EL (cell line): ENCODE measurements at places on chromosomes 16 and 17.

DNA sequence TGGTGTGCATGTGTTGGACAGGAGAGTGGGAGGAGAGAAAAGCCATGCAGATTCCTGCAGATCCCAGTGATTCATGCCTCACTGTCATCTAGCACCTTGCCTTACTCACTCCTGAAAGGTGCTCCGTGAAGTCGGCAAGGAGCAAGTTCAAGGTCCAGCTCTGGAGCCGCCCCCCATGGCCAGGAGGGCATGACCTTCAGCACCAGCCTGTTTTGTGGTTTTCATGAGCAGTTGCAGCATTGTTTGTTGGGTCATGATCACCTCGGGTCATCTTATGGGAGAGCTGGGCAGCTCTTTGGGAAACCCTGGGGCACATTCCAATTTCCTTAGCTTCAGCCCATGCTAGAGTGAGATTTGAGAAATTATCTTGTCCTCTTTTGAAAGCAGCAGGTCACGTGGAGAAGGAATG is 137.5 kb upstream of the IRX3 start:
- DNase-seq, result peak; percentile 58

DNA sequence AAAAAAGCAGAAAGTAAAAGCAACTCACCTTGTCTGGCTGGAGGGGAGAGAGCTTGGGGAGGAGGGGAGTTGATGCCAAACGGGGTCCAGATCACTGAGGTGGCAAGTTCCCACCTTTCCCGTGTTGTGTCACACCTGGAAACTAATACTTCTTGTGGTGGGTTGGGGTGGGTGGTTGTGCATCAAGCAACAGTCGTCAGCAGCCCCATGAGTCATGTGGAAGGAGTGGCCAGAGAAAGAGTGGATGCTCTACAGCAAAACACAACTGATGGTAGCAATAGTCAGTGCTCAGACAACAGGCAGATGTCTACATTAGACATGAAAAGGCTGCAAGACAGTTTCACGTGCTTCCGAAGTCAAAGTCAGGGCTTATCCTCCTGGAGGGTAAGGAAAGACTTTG is 35.4 kb downstream of the ARSG start:
- DNase-seq, result no peak

DNA sequence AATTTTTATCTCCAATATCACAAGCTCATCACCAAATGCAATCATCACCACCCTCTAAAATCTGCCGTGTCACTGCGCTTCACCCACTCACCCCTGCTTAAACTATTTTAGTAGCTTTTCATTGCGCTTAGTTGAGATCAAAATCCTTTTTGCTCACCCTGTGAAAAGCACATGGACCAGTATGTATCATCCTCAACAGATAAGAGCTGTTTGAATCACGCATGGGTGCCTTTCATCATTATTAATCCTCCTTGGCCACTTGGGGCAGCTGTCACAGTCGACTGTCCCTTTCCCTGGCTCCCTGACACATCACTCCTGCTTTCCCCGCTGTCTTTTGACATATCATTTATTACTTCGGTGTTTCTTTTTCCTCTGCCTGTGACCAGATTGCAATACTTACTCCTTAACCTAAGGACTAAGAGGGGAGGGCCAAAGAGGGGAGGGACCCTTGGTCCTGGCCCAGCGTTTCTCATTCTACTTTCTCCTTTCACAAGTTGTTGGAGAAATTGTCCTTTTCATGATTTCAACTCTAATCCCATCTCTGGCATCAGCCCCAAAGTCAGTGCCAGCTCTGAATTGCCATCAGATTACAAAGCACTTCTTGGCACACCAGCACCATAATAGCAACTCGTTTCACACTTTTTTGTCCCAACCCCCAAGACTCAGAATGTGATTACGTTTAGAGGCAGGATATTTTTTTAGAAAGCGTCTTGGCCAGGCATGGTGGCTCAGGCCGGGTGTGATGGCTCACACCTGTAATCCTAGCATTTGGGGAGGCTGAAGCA is 8.6 kb upstream of the KDM6B start:
- DNase-seq, result no peak

- no peak for DNase-seq
Observed at GRCh38 chr16:83682868-83683235, 124.9 kb upstream of the HSBP1 start.

DNA sequence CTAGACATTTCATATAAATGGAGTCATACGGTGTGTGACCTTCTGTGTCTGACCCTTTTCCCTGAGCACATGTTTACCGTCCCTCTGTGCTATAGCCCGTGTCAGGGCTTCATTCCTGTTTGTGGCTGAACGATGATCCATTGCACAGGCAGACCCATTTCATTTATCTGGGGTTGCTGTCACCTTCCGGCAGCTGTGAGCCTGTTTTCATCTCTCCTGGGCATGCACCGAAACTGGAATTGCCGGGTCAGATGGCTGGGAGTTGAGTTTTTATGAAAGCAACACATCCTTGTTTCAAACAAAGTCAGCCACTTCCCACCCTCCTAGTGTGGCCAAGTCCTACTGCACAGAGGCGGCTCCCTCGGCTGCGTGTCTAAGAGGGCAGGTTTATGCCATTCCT is 25.5 kb downstream of the BAIAP2 start:
- DNase-seq, result no peak

- DNase-seq, result no peak
Observed at GRCh38 chr17:73061161-73061560, 31.3 kb downstream of the SLC39A11 start.

DNA sequence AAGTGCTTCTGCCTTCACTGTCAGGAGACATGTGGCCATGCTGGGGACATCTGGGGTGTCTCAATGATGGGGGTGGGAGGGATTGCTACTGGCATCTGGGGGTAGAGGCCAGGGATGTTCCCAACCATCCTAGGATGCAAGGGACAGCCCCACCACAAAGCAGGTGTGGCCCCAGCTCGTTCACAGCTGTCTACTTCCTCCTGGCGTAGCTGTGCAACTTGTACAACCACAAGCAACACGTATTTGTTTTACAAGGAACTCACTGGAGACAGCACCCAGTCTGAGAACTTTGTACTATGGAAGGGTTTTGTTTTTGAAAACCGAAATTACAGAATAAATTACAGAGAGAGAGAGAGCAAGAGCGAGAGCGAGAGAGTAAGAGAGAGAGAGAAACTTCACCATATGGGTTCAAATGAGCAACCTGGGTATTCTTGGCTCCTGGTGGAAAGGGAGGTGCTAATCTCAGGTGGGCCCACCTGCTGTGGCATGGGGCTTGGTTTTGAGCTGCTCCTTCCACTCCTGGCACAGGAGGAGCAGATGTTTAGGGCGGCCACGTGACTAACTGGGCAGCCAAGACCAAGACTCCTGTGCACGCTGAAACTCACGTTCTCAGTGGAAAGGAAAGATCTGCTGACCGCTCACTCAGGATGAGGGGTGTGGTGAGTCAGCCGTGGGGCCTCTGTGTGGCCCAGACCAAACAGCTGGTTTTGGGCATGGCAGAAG is 17.5 kb upstream of the TNFRSF13B start:
- no peak for DNase-seq

- DNase-seq, result no peak
Observed at GRCh38 chr17:5888811-5889210, 181.4 kb upstream of the WSCD1 start.

GRCh38 chr17:80510132-80510531 is 33.7 kb upstream of the NPTX1 start:
- no peak for DNase-seq

- no peak for DNase-seq
Observed at GRCh38 chr16:85844786-85845185, 45.3 kb downstream of the COX4I1 start.

- DNase-seq, result peak; percentile 92
Observed at GRCh38 chr17:7685533-7686221, 1.6 kb downstream of the TP53 start.

DNA sequence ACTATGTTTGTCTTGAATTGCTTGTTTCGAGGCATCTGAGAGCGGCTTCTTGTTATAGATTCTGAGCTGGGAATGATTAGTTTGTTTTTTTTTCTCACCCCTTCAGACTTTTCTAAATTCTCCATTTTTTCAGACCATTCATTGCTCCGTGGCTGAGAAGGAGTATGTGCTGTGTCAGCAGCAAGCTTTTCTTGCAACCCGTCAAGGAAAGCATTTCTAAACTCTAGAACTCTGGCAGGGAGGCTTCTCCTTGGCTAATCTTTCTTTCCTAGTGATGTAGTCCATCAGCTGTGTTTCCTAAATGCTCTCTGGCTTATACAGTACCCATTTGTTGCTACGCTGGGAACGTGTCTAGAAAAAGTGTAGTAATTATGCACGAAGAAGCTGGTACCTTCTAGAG is 133.5 kb downstream of the FTO start:
- DNase-seq, result no peak

GRCh38 chr17:8887301-8887700 is 19.8 kb upstream of the PIK3R6 start:
- DNase-seq, result no peak

DNA sequence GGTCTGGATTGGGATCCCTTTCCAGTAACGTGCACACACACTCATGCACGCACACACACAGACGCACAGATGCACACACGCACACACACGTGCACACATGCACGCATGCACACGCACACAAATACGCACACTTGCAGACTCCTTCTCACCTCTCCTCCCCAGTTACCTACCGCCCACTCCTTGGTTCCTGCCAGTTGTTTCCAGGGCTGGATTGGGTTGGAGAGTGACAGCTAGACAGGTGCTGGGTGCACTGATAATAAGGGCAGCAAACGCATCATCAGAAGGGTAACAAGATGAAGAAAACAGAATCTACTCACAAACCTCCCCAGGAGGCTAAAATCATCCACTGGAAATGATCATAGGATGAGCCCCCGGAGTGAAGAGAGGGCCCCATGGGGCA is 45.0 kb downstream of the HSBP1 start:
- DNase-seq, result no peak

DNA sequence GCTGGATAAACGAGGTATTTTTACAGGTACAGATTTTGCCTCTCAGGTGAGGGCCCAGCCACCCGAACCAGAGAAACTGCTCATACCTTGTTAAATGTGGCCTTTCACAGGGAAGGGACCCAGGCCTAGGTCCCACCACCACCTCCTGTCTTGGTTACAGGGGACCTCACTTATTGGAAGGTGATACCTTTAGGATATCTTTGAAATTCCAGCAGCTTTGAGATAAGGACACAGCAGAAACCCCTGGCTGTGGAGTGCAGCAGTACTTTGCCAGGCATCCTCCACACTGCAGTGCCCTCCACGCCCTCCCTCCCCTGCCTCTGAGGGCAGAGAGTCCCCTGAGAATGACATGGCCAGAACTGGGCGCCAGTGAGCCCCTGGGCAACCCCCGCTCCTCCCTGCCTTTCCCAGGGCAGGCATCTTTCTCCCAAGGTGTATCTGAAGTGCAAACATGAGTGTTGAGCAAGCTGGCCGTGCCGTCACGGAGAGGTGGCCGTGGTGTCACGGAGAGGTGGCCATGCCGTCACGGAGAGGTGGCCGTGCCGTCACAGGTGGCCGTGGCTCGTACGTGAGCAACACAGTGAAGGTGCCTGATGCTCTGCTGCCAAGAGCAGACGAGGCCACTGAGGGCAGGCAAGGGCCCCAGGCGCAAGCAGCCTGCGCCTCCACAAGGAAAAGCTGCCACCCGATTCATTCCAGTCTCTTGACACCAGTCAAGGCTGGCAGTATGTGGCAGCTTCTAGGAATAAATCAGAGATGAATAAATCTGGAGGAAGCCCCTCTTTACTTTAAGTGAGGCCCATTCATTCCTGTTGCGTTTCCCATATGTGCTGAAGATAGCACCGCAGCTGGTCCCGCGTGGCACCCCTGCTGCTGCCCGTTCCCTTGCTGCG is 134.5 kb upstream of the CHMP6 start:
- DNase-seq, result no peak

DNA sequence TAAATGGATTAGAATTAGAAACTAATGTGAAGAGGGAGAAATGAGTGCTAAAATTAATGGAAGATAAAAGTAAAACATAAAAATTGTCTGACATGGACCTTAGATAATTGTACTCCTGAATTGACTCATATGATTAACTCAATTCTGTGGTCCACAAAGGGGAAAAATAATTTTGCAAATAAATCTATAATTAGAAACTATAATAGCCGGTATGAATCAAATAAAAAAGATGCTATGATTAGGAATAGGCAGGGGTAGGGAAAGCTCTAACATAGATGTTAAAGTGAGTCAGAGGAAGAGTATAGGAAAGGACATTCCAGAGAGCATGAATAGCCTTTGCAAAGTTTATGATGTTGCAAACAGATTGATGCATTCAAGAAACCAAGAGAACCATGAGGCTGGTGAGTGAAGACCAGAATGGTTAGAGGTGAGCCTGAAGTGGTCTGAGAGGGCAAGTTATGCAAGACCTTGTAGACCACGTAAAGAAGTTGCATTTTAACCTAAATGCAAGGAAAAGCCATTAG is 262.1 kb upstream of the CA10 start:
- no peak for DNase-seq

DNA sequence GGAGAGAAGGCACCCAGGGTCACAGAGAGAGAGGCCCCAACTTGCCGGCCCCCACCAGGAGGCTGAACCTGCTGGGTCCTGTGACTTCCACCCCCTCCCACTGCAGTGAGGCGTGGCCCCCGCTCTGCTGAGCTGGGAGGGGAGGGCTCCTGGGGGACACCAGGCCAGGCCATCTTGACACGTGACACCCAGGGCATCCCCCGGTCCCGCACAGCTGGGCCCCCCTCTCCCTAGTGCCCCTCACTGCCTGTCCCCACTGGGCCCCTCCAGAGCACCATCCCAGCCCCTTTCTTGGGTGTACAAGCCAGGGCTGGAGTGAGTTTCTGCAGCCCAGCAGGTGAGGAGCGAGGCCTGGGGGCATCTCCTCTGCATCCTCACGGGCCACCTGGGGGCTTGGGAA is 12.4 kb downstream of the UBALD1 start:
- no peak for DNase-seq

DNA sequence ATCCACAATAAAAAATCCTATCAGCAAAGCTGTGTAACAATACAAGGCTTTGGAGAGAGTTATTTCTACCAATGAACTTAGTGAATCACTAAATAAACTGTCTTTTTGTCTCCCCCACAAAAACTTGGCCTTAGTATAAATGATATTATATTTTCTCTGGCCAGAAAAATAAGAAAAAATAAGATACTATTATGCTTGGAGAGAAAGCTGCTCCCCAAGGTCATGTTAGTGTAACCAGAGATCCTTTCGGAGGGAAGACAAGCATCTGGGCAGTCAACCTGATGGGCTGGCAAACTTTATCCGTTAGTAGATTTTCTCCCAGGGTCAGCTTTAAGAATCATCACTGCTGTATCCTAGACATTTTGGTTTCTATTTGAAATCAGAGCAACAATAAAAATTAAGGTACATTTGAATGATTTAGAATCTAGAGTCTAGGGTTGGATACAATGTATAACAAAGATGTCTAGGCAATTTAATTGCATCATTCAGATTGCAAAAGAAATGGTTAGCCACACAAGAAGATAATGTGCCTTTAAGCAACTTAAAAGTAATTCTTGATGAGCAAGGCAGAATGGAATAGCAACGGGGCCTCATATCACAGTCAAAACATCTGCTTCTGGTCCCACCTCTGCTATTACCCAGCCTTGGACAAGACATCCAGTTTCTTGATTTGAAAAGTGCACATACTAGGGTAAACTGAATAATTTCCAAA is 280.4 kb downstream of the SLC39A11 start:
- DNase-seq, result no peak

GRCh38 chr17:50505591-50506130 is 2.6 kb upstream of the MYCBPAP start:
- no peak for DNase-seq

- DNase-seq, result no peak
Observed at GRCh38 chr16:85446951-85447692, 166.0 kb upstream of the GSE1 start.

GRCh38 chr16:79897453-79898146 is 297.1 kb upstream of the MAF start:
- peak; percentile 11 for DNase-seq
